ENCODE measurements at places on chromosomes 7 and 10.
A peak's percentile ranks its signal among the peaks of the same experiment; 100 is the strongest.

- DNase-seq = no peak
These were observed 178.4 kb upstream of the ADO start for GRCh38 chr10:62626079-62626478.

GRCh38 chr10:7436490-7437100, 25.8 kb upstream of the SFMBT2 start:
- no peak for DNase-seq

DNA sequence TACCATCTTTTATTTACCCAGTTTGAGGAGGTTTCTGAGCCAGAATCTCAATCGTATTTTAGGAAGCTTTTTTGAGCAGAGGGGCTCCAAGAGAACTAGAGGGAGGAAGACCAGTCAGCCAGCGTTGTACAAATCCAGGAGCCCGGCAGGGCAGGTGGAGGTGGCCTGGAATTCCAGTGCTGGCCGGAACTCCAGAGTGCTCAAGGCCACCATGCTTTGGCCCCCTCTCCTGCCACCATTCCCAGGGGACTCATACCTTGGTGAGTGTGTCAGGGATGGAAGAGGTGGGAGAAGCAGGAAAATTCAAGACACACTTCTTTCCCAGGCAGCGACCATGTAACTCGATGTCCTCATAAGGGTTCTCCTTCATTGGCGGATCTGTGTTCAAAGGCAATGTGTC, 55.3 kb downstream of the DENND2A start:
- no peak for DNase-seq

- DNase-seq = no peak
These were observed 182.7 kb upstream of the LYZL2 start for GRCh38 chr10:30812018-30812851.

- no peak for DNase-seq
These were observed 49.8 kb downstream of the PAXIP1 start for GRCh38 chr7:154953006-154953684.

- no peak for DNase-seq
These were observed 137.5 kb downstream of the ZEB1 start for GRCh38 chr10:31456468-31456867.

DNA sequence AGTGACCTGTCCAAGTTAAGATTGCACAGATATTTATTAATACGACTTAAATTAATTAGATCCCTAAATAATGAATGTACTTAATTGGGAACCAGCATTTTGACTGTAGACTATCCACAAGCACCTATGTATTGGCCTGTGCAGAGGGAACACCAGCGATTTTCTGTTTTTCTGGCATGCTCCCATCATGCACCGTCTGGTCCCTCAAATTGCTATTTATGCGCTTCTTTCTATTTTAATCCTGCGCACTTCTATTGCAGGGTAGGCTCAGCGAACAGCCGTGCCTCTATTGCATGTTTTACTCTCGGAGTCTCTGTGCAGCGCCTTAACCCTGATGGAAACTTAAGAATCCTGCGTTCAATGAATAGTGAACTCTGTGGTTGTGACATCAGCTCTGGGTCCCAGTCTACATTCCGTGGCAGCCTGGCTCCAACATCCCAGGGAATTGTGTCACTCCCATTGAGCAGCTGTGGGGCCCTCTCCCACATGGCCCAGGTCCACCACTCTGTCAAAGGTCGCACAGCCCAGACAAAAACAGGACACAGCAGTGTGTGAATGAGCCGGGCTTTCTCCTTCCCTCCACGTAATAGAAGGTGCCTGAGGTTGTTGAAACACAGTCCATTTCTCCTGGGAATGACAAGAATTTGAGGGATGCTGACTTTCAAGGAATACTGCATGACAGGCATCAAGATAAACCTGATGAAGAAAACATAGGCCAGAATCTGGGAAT, 239.7 kb upstream of the KLF6 start:
- DNase-seq = no peak

DNA sequence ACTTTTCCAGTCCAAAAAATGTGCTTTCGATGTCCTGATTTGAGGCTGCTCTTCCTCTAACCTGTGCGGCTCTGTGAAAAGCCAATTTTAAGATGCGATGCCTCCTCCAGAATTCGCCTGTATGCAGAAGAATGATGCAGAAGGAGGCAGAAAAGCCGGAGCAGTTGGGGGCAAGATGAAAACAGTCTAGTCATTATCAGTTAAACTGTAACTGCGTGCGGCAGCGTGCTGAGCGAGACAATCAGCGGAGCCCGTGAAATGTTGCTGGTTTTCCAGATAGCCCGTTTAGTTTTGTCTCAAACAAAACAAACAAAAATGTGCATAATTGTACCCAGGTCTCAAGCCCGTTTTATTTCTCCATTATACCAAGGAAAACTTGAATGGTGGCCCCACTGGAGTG, 137.0 kb upstream of the FGFR2 start:
- DNase-seq = no peak

DNA sequence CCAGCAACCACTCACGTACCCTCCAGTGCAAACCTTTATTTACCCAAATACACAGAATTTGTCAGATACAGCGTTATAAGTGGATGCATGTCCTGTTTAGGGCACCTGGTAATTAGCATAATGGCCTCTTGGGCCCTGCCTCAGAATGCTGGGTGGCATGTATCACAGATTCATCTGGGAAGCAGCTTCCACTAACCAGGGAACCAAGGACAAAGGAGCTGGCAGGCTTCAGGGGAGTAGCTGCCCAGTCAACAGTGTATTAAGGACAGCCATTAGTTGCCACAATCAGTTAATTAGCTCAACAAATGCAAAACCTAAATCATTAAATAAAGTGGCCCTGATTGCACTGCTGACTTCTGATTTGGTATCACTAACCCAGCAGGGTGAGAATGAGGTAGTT, 105.7 kb downstream of the RAPGEF5 start:
- DNase-seq = peak; percentile 6

DNA sequence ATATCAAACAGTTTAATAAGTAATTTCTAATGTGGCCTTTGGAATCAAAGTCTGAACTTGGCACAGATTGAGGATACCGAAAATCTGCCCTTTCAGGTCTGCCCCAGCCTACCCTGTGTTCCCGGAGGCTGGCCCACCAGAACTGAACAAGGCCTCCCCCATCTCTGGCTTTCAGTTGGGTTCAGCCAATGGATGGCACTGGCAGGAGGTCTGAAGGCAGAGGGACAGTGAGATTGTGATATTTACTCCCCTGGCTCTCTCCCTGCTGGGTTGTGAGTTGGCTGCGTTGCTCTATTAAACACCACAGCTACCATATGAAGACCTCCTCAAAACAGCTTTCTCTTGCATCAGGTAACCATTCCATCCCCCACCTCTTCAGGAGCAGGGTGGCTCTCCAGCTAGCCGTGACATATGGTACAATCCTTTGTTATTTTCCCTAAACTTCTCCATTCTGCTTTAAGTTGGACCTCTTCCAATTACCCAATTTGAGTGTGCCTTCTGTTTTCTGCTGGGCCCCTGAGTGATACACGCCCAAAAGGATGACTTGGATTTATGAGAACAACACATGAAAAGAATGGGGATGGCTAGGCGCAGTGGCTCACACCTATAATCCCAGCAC, 28.1 kb downstream of the DNMBP start:
- DNase-seq = no peak

DNA sequence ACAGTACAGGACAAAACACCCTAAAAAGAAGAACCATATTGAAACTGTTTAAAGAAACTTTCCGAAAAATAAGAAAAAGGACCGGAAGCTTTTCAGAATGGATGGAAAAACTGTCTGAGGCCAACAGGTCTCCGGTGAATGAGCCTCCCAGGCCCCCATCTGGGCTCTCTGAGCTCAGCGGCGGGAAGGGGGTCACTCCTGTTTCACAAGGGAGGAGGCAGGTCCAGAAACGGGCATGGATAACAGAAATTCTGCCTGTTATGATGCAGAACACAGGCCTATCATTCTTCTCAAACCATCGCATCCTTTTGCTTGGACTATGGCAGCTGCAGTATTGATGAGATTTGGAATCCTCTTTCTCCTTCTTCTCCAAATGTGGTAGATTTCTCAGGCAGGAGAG, 58.9 kb upstream of the SHH start:
- DNase-seq = no peak

GRCh38 chr7:40455485-40455884, 320.7 kb downstream of the SUGCT start:
- DNase-seq = no peak

GRCh38 chr7:47472444-47473157, 109.3 kb downstream of the TNS3 start:
- DNase-seq = no peak

- no peak for DNase-seq
These were observed 88.1 kb upstream of the FAM3C start for GRCh38 chr7:121484089-121484763.

DNA sequence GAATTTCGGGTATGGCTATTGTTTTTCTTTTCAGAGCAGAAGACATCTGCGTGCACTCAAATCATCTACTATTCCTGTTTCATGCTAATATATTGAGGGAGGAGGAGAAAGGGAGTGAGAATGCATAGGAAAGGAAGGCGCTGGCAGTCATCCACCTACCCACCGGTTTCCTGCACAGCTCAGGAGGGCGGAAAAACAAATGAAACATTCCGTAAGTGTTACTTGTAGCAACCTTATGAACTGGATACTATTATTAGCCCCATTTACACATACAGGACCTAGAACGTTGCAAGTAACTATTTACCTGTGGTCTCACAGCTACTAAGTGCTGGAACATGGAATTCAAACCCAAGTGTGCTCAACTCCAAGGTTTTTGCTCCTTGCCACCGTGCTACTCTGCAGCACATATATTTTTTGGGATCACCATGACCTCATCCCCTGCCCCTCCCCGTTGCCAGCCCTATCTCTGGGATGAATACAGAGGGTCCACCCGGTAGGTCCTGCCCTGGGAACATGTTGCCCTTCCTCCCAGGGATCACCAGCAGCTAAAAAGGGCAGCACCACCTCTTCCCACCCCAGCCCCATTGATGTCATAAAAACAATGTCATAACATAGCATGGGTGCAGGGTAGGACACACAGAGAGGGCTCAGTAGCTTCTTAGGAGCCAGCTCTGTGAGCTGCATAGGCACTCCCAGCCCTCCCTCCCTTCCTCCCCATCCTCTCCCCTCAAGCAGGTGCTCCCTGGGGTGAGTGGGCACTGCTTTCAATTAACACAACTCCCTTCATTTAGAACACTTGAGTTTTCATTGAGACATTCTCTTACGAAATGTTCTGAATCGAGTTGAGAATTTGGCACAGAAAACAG, 16.9 kb downstream of the GFRA1 start:
- DNase-seq = no peak

DNA sequence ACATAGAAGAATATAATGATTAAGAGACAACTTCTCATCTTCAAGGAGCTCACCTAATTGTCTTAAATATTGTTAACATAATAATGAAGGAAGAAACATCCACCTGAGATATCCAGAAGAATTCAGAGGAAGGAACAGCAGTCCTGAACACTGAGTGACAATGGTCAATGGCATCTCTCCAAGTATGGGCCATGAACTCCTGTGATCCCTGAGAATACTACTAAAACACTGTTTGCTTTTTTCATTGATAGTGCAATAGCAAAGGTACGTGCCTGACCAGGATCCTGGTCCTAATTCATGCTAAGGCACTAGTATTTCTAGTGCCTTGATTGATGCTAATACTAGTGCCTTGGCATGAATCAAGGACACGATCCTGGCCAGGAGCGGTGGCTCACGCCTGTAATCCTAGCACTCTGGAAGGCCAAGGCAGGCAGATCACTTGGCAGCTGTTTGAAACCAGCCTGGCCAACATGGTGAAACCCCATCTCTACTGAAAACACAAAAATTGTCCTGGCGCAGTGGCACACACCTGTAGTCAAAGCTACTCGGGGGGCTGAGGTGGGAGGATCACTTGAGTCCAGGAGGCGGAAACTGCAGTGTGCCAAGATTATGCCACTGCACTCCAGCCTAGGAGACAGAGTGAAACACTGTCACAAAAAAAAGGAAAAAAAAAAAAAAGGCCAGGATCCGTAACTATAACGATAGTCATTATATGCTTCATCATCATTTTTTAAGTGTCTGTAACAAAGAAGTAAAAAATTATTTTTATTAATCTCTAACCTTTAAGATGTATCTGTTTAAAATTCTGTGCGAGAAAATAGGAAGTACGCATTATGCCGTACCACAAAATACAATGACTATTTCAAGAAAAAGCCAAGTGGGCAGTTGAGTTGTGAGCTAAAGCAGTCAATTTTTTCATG, 49.1 kb downstream of the SRPK2 start:
- no peak for DNase-seq

- no peak for DNase-seq
These were observed 34.7 kb downstream of the TCF7L2 start for GRCh38 chr10:112984756-112985155.

Data from NCI-H2107 (cell line).